Ecto neural progenitor cell (in vitro differentiated cells): ENCODE measurements at places on chromosomes 7 and 10.

- DNase-seq, result no peak
Observed at GRCh38 chr7:83996879-83997278, 197.7 kb downstream of the SEMA3A start.

DNA sequence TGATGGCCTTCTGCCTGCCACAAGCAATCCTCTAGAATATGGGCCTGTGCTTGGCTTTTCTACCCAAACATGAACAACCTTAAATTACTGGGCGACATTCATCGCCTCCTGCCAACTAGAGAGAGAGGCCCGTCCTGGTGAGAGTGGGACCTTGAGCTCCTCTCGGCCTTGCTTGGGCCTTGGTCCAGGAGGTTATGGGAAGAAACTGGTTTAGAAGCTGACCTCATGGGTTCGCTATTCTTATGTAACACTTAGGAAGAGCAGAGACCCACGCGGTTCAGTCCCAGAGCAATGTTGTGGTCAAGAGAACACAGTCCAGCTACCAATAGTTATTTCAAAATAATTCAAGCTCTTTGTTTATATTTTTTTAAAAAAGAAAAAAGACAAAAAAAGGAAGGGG lies 176.3 kb upstream of the ZNF32 start:
- no peak for DNase-seq

- DNase-seq, result no peak
Observed at GRCh38 chr10:123269675-123270074, 115.5 kb downstream of the BUB3 start.

DNA sequence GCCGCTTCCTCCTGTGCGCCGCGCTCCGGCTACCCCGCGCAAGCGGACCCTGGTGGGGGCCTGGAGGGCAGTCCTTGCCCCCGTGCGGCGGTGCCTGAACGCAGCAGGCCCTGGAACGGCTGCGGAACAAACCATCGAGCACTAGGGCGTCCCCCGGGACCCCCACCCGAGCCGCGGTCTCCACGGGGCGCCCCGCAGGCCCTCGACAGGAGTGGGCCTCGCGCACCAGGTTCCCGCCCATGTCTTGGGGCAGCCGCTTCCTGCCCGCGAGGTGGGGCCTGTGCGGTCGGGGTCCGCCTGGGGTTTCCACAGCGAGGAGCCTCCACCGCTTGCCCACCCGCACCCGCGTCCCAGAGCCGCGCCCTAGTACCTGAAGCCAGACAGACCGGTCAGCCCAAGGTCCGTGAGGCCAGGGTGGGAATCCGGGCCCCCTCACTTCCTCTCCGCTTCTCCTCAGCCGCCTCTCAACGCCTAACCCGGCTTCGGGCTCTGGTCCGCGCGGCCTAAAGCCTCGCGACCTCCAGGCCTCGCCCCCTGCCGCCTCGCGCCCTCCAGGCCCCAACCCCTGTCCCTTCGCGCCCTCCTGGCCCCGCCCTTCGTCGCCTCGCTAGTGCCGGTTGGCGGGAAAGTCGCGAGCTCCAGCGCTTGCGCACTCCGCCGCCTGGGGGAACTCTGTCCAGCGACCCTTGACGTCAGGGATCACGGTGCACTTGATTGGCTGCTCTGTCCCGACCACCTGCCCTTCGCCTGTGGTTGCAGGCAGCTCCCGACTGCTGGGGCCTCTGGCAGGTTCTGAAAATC lies 7.0 kb upstream of the GBX1 start:
- DNase-seq, result no peak

- no peak for DNase-seq
Observed at GRCh38 chr10:33355274-33355673, 20.8 kb upstream of the NRP1 start.

- DNase-seq, result peak; percentile 88
Observed at GRCh38 chr10:129968853-129969183, 4.7 kb upstream of the EBF3 start.

DNA sequence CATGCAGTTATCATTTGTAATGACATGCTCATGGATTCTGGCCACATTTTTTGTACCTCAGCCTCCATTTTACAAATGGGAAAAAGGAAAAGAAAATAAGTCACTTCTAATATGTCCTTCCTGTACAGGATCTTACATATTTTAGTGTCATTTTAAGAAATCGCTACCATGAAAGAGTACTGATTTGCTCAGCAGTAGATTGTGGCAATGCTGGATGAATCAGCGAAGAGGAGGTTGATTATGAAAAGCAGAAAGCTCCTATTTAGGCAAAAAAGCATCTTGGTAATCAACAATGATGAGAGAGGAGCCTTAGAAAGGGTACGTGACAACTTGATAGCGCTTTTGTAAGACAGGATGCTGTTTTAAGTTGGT lies 522.9 kb downstream of the PARD3 start:
- no peak for DNase-seq

GRCh38 chr7:20113427-20114027 lies 103.7 kb downstream of the MACC1 start:
- no peak for DNase-seq

DNA sequence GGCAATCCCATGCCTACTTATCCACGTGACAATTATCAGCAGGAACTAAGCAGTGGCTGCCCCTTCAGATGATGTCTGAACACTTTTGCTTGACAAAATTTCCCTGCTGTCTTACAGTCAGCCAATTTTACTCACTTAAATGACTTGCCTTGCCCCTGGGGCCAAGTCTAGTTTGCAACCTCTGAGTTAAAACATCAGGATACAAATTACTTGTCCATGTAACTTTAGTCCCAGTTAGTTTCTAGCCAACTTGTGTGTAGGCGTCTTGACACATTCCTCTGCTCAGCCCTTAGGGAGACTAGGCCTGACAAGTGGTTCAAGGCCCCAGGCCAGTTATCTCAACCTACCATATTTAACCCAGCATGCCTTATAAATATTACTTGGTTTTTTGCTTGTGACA lies 11.6 kb upstream of the TYSND1 start:
- no peak for DNase-seq

- DNase-seq, result no peak
Observed at GRCh38 chr7:16046041-16046440, 359.6 kb upstream of the MEOX2 start.

- no peak for DNase-seq
Observed at GRCh38 chr7:158861004-158861787, 4.8 kb downstream of the DYNC2I1 start.

GRCh38 chr10:101569622-101570427 lies 18.2 kb downstream of the POLL start:
- peak; percentile 90 for DNase-seq

GRCh38 chr7:118175740-118176139 lies 8.2 kb upstream of the LSM8 start:
- no peak for DNase-seq

DNA sequence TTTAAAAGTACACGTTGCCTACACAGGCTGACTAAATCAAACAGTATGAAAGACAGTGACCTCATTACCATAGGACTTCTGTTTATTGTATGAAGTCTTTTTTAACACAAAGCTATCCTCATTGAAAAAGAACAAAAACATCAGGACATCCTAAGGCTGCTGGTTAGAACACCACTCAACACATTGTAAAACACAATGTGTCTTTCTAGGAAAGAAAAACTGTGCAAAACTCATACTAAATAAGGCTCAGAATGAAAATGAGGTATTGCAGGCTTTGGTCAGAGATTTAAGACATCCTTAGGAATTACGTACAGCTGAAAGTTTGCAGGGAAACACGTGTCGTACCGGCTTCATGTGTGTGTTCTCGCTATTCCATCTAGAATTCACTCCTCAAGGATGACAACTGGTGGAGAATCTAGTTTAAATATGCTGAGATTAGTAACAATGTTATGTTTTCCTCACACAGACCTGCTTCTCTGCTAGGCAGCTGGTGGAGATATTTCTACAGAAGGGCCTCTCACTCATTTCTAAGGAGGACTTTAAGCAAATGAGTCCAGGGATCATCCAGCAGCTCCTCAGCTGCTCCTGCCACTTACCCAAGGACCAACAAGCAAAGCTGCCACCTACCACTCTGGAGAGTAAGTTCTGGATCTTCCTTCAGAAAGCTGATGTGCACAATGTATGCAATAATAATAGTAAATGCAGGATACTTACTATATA lies 29.3 kb downstream of the SLC39A12 start:
- no peak for DNase-seq

GRCh38 chr7:108014215-108014614 lies 11.3 kb upstream of the LAMB1 start:
- no peak for DNase-seq

DNA sequence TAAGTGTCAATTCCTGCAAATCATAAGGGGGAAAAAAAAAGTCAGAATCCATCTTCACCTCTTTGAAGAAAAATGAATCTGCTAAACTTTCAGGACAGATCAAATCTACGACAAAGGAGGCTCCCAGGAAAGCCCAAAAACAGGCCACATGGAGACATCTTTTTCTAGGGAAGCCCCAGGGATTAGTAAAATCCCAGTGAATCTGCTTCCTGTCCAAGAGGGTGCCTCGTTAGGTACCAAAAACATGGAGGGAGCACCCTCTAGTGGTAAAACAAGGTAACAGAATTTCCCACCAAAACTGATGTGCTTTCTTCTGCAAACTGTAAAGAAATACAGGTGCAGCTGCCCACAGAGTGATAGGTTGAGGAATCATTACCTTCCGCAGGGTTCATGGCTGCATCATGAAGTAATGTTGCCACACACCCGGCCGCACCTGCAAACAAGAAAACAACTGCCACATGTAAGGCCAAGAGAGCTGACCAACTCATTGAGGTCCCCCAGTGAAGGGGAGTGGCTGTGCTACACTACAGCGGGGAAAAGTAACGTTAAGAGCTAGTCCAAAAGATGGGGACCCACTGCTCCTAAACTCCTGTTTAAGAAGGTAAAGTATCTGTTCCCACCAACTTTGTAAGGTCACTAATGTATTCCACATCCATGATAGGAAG lies 7.9 kb downstream of the SLC25A28 start:
- no peak for DNase-seq

GRCh38 chr10:77590344-77591237 lies 47.0 kb downstream of the KCNMA1 start:
- DNase-seq, result no peak

- no peak for DNase-seq
Observed at GRCh38 chr10:89364531-89364930, 13.3 kb upstream of the IFIT1B start.

DNA sequence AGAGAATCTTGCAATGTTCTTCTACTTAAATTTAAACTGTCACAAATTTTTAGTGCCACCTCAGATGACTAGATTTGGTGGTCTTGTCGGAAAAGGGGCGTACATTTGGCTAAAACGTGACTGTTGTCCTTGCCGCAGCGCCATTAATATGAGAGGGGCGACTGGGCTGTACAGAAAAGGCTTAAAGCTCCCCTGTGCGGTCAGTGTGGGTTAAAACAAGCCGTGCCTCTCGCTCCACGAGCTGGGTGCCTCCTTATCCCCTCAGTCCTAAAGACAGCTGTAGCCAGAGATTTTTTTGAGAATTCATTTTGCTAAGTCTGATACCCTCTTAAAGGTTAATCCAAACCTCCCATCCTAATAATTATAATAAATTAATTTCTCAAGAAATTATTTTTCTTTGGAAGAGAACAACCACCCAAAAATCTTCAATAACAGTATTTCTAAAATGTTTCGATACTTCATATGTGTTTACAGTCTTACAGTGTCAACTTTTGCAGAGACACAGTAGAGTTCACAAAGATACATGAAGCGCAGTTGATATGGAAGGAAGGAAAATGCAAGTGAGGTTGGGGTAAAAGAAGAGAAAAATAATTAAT lies 68.6 kb downstream of the C7orf25 start:
- peak; percentile 71 for DNase-seq

GRCh38 chr7:120272261-120272660 lies 714 bp upstream of the KCND2 start:
- DNase-seq, result peak; percentile 50
